ENCODE measurements at places on chromosomes 1 and 21.

- DNase-seq: no peak
Observed at GRCh38 chr1:192766009-192766625, 42.7 kb upstream of the RGS2 start.

- no peak for DNase-seq
Observed at GRCh38 chr1:65068202-65069010, 79.6 kb upstream of the AK4 start.

DNA sequence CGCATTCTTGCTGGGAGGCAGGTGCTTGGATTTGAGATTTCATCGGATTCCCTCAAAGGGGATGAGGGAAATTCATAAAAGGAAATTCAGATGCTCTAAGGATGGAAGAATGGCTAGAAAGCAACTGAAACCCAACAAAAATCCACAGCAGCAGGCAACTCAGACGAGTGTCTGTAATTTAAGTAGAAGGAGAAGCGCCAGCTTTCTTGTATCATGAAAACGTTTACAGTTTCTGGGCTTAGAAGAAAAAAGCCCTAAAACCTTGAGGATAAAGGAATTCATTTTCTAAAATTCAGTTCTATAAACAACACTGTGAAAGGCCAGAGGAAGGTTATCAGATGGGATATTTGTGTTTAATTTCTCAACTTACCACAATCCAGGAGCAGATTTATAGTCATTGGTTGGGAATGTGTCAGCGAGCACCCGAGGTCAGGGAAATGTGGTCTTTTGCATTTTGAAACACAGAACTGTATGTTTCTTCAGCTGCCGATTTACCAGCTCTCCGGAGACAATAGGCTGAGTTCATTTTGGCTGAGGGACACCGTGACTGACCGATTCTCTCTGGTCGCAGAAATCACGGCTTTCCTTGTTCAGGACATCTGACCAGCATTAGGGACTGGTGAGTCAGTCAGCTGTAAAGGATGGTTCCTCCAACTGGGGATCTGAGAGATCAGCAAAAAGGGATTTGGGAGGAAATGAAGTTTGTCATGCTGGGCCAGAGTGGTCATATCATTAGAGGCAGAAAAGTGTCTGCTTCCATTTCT, 111.6 kb upstream of the ERRFI1 start:
- no peak for DNase-seq

- no peak for DNase-seq
Observed at GRCh38 chr1:1284221-1285101, 4.2 kb downstream of the SCNN1D start.

DNA sequence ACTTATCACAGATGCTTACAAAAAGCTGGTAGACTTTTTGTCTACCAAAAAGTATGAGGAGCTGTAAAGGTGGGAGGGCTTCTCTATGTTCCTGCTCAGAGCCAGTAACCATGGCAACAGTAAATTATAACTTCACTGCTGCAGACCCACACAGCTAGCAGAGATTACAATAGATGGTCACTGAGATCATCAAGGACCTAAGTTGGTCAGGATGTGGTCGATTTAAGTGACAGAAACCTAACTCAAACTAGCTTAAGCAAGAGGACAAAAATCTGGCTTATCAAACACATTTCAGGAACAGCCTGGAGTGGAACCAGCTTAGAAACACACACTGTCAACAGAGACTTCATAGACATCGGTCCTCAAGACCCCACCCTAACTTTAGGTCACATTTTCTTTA, 113.4 kb upstream of the ATP1A1 start:
- no peak for DNase-seq

DNA sequence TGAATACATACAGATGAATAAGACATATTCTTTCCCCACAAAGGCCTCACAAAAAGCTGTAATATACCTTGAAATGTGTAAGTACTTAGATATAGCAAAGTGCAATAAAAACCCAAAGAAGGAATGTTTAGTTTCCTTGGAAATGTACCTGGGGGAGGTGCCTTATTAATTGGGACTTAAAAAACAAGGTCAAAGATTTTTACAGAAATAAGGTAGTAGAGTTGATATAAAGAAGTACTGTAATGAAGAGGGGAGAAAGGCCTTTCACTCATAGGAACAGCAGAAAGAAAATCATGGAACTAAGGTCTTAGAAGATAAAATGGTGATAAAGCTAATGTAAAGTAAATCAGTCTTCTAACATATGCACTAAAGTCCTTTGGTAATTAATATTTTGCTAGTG, 153.9 kb upstream of the B3GALT2 start:
- DNase-seq: no peak

DNA sequence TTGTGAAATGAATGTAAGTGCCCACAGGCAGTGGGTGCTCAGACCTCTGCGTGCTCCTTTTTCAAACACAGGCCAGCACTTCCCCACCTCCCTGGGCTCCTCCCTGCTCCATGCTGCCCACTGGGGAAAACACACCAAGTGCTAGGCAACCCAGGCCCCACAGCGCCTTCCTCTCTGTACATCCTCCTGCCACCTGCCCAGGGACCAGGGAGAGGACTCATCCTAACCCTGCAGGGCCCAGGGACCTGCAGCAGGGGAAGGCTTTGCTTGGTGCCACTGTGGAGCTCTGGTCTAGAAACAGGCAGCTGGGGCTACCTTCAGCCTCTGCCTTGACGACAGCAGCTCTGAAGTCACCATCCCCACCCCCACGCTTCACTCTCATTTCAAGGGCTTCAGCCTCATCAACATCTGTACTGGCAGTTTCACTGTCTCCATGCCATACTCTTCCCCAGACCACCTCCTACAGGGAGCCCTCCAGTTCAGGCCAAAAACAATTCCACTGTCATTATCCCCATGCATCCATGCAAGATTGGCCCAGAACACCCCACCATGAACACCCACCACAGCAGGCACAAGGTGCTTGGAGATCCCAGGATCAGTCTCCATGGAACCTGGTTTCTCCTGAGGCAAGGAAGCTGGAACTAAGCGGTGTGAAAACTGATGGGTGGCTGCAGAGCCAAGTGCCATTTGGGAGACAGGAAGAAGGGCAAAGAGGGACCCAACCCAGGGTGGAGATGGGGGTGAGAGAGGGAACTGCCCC, 1.1 kb downstream of the IGSF8 start:
- no peak for DNase-seq

DNA sequence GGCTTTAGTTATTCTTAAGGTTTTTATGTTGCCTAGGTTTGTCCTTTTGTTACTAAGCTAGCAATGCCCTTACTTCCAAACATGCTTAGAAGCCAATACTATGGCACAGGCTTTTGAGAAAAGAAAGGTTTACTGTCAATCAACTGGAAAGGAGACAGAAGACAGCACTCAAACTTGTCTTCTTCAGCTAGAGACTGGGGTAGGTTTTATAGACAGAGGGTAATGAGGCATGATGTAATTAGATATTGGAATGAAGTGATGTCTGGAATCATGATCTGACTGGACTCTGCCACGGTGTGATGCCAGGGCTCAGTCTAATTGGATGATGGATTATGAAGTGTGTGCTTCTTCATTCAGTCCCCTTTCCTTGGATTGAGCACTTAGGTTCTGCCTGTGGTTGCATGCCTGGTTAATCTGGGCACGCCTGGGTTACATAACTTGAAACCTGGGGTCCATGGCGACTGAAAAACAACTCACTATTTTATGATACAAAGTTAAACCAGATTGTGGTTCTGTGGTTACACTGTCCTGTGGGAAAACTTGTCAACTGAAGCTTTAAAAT, 625.8 kb downstream of the BRINP3 start:
- DNase-seq: no peak

DNA sequence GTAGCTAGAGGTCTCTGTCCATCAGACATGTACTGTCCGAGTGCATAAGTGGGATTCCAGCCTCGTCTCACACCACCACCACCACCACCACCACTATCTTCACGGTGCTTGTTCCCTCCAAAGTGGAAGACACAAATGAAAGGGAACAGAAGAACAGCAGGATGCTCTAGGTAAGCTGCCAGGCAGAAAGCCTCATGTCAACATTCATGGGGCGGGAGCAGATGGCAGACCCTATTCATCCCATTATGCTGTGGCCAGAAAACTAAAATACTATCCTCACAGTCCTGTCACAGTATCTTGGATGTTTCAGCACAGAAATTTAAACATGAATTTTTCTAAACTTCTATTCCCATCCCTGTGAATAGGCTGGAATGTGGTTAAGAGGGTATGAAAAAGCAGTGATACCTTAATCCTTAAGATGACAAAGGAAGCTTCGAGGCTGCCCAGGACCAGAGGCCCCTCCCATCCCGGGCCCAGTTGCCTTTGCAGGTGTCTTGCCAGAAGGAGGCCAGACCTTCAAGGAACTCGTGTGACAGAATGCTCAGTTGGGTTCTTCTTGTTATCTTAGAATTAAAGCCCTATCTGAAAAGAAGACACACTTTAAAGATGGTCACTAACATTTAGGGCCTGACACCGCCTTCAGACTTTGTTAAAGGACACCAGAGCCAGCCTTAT, 24.7 kb downstream of the APCS start:
- DNase-seq: no peak

DNA sequence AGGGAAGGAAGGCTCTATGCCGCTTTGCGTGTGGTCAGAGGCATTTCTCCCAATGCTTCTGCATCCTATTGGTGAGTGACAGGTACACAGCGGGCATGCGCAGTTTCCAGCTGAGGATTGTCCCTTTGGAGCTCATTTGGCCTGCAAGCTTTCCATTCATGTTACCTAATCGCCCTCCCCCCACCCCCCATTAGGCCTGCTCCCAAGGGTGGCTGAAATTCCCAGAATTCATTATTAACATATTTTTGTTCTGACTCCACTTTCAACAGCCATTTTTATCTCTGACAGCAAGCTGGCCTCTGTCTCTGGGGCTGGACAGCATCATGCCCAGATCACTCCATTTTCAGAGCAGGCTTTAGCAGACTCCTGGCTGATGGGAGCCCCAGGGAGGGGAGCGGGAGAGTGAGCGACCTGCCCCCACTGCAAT, 25.6 kb downstream of the MIS18A start:
- DNase-seq: no peak
